CD4-positive, alpha-beta T cell treated with Interleukin-10 for 1 hour (primary cell): ENCODE measurements at places on chromosomes 3 and 15.

- peak; percentile 21 for DNase-seq
Measured at GRCh38 chr3:46100812-46101211, 73.5 kb upstream of the XCR1 start.

- no peak for DNase-seq
Measured at GRCh38 chr15:72037321-72037720, 80.6 kb downstream of the MYO9A start.

GRCh38 chr3:23439080-23439479, 236.0 kb downstream of the UBE2E2 start:
- DNase-seq: no peak

DNA sequence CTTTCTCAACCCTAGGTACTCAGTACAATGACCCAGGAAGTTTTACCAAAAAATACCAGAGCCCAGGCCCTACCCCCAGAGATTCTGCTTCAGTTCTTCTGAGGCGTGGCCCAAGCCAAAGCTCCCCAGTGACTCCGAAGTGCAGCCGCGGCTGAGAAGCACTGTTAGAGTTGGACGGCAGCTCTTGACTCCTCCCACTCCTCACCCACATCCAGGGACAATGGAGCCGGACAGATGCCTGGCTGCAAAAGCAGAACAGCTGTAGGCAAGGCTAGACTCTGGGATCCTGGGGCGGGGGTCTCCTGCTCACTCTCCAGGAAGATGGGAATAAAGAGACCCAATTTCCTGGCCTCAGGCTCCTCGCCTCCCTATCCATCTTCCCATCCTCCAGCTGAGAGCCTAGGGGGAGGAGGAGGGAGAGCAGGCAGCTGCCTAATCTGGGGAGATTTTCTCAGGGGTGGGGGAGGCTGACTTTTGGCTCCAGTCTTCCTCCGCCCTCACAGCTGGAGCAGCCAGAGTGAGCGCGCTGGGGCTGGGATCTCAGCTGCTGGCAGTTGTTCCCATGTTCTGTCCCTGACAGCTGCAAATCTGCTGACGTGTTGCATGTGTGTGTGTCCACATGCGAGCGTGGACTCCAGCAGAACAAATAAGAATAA, 223.8 kb downstream of the OPA1 start:
- DNase-seq: no peak

- no peak for DNase-seq
Measured at GRCh38 chr15:85673326-85673725, 121.4 kb downstream of the KLHL25 start.

DNA sequence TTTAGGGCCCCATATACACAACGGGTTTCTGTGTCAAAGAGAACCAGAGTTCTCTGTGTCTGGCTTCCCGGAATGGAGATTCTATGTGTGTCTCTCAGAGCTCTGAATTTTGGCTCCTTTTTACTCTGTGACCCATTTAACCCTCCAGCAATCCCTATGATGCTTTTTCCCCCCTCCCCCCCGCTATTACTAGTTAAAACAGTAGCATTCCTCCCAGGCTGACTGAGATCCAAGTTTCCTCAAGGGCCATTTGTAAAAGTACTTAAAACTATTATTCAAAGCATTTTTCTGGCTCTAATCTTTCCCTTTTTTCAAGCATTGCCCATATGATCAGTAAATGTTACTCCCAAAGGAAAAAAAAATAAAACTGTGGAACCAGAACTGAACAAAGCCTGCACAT, 6.6 kb upstream of the STAC start:
- DNase-seq: no peak
